ENCODE measurements at places on chromosomes 2 and 18.

- no peak for DNase-seq
These were observed 347.6 kb upstream of the SMIM21 start for GRCh38 chr18:75775121-75775520.

GRCh38 chr2:231714639-231715498, 6.5 kb downstream of the PTMA start:
- DNase-seq = peak; percentile 53

DNA sequence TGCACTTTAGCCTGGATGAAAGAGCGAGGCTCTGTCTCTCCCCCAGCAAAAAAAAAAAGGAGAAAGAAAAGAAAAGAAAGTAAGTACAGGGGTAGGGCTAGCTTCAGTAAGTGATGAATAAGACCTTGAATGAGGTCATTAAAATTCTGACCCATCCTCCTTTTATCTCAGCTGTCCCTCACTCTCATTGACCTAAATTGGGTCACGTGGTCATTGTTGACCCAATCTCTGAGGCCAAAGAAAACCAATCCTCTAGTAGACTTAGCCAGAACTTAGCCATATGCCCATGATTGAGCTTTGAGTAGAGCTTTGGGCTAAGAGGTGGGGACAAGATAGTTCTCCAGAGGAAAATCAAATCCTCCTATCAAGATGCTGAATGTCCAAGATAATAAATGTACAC, 149.3 kb downstream of the PDE11A start:
- no peak for DNase-seq

GRCh38 chr2:72326759-72327158, 179.1 kb upstream of the CYP26B1 start:
- no peak for DNase-seq

DNA sequence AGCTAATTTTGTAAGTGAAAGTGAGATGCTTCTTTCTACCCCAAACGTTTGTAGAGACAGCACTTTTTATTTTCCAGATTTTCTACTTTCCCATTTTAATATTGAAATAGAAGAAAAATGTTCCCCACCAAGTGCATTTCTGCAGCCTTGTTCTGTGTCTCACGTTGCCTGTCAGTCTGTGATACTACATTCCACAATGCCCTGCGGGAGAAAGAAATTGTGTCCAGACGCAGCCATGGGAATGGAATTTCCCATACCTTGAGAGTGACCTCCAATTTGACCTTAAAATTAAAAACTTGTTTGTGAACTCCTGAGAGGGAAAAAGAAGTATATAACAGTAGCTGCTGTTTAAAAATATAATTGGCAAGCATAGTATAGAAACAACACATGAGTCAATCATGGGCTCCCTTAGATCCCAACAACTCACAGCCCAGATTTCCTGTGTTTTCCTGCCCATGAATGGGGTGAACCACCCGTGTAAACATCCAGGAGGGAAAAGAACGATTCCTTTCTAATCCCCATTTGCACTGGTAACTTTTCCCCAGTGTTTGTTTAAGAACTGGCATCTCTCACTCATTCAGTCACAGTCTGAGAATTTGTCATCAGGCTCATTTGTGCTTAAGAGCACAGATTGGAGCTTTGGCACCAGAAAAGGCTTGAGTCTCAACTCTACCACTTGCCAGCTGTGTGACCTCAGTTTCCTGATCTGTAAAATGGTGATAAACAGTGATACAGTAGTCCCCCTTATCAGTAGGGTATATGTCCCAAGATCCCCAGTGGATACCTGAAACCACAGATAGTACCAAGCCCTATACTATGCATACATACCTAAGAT, 166.1 kb upstream of the ZNF521 start:
- DNase-seq = no peak

DNA sequence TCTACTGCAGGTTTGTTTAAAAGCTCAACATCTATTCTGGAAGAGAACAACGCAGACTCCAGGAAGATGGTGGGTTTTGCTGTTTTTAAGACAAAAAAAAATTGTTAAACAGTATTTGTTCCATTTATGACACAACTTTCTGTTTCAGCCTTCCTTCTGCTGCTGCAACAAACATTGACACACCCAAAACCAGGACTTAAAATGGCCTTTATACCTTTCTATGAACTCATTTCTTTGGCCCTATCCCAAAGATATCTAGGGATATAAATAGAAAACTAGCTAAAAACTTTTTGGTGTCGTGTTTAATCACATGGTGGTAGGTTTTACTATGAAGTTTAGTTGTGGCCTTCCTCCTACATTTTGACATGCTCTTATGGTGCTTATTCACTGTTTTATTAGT, 964 bp upstream of the GALNT3 start:
- no peak for DNase-seq

GRCh38 chr2:45707006-45707405, 55.5 kb downstream of the PRKCE start:
- peak; percentile 9 for DNase-seq

DNA sequence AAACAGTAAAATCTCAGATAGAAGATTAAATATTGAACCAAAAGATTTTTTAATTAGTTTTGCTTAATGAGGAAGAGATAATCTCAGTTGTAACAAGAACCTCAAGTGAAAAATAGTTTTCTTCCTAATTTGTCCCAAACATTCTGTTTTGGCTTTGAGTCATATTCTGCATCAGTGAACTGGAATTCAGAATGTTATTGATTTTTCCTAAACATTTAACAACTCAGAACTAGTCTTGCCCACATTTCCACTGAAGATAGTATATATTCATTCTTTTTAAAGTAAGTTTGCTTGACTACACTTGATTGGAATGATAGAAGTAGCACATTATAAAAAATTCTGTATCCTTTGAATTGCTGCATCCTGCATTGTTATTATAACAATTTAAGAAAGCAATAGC, 85.7 kb upstream of the UGP2 start:
- peak; percentile 42 for DNase-seq
